ENCODE measurements at places on chromosomes 11 and 22. TPM values are rescaled to one million over a fixed set of nuclear protein-coding genes. Genes with fewer than 3 reads are reported as not detected.

DNA sequence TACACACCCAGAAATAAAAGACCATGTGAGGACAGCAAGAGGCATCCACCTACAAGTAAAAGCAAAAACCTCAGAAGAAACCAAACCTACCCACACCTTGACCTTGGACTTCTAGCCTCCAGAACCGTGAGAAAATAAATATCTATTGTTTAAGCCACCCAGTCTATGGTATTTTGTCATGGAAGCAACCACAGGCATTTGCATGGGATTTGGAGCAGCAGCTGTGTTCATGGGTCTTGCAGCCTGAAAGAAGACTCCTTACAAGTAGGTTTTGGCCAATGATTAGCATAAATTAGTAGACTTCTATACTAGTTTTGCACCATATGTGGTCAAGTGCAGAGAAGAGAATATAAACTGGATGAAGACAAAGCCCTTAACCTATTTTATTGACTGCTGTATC is 27.9 kb downstream of the FSHB start:
- no peak overlapping the region for H3K27ac ChIP-seq
- H3K4me3 ChIP-seq, result no peak overlapping the region
- H3K27me3 ChIP-seq, result no peaks in the 10 kb centered on the region
- H3K4me1 ChIP-seq, result no peaks in the 10 kb centered on the region

Gene SEPTIN5
- total RNA-seq, result 2.3 TPM

Gene SERPING1
- 347 TPM for total RNA-seq

GRCh38 chr22:46490538-46490937 is 46.9 kb downstream of the CELSR1 start:
- H3K4me1 ChIP-seq, result no peaks in the 10 kb centered on the region
- peaks cover 1% of the 10 kb centered on the region for H3K27me3 ChIP-seq
- no peak overlapping the region for H3K4me3 ChIP-seq

DNA sequence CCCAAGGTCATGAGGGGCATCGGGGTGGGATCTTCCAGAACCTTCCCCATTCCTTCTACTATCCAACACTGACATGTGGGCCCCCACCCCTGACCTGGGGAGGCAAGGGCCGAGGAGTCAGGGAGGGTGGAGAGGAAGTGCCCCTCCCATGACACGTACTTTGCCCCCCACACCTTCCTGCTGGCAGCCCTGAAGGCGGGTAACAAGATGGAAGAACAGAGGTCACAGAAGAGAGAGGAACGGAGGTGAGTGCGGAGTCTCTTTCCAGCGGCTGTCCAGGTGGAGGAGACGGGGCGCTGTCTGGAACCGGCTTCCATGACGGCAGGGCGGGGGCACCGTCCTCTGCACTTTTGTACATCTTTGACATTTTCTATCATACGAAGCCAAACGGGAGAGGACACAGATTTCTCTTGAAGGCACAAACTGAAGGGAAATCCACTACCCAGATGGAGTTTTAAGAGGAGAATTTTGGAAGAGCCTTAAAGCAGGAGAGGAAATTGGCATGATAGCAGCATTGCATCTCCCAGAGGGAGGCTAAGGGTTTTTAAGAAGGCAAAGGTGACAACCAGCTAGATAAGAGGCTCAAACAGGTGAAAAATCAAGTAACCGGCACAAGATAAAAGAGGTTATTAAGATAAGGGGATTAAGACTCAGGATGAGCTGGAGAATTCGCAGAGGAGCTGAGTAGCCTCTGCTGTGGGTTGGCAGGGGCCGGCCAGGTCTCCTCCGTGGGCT is 16.7 kb downstream of the OSBPL5 start:
- no peak for DNase-seq
- peaks cover 8% of the 10 kb centered on the region for H3K4me1 ChIP-seq
- H3K27me3 ChIP-seq, result peaks cover 9% of the 10 kb centered on the region
- H3K27ac ChIP-seq, result no peak overlapping the region

Gene TTC36
- 0.56 TPM for total RNA-seq

Gene MS4A4A
- total RNA-seq, result not detected

All from endothelial cell (in vitro differentiated cells).